ENCODE measurements at places on chromosomes 6 and 20. TPM values are rescaled to one million over a fixed set of nuclear protein-coding genes. Genes with fewer than 3 reads are reported as not detected.

- DNase-seq: no peak
- no peak overlapping the region for H3K27ac ChIP-seq
- no peak overlapping the region for H3K4me3 ChIP-seq
- no peaks in the 10 kb centered on the region for H3K36me3 ChIP-seq
- H3K27me3 ChIP-seq: no peaks in the 10 kb centered on the region
Observed at GRCh38 chr6:94859924-94860323, 717.4 kb upstream of the MANEA start.

PRDM1 gene
- total RNA-seq: 88.2 TPM

GJA10 gene
- total RNA-seq: not detected

PBOV1 gene
- not detected for total RNA-seq

TSPYL4 gene
- 19.3 TPM for total RNA-seq

DNA sequence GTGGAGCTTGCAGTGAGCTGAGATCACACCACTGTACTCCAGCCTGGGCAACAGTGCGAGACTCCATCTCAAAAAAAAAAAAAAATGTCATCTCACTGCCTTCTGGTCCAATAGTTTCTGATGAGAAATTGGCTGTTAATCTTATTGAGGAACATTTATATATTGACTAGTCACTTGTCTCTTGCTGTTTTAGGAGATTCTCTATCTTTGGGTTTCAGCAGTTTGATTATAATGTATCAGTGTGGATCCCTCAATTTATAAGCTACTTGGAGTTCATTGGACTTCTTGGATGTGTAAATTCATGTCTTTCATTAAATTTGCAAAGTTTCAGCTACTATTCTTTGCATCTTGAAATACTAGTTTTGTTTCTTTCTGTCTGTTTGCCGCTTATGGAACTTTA is 11.2 kb downstream of the ZGPAT start:
- H3K27me3 ChIP-seq: no peaks in the 10 kb centered on the region
- H3K4me3 ChIP-seq: no peak overlapping the region
- H3K27ac ChIP-seq: no peak overlapping the region
- DNase-seq: no peak
- H3K36me3 ChIP-seq: peaks cover 8% of the 10 kb centered on the region

- peaks cover 15% of the 10 kb centered on the region for H3K4me1 ChIP-seq
- no peak for DNase-seq
- H3K27me3 ChIP-seq: no peaks in the 10 kb centered on the region
Observed at GRCh38 chr20:25047766-25048165, 10.2 kb downstream of the ACSS1 start.

DNA sequence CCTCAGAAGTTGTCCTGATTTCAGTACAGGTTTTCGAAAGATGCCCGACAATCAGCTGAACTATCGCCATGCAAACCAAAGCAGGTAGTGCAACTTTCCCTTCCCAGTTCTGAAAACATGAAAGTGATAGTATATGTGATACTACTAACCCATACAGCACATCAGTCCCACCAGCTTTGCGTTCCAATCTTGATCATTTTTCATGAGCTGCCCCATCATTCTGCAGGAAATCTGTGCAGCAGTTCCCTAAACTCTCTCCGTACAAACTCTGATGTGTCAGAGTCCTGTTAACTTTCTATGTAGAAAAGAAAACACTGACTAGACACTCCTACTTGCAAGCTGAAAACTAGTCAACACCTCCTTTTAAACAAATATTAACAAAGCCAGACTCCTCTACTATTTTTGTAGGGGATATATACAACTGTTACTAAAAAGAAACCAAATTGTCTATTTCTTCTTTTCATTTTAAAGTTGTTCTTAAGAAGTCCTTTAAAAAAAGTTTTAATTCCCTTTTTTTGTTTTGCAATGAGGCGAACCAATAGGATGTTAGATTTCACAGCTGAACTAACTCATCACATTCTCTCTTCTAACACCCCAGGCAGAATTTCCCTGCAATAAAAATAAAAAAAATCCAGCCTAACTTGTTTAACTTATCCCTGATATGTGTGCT is 99.6 kb upstream of the DST start:
- no peaks in the 10 kb centered on the region for H3K4me1 ChIP-seq
- no peak for DNase-seq
- H3K27me3 ChIP-seq: no peaks in the 10 kb centered on the region

TMEM74B gene
- 0.18 TPM for total RNA-seq

- H3K27ac ChIP-seq: no peak overlapping the region
- H3K4me1 ChIP-seq: no peaks in the 10 kb centered on the region
- H3K4me3 ChIP-seq: no peak overlapping the region
Observed at GRCh38 chr6:139060332-139060731, 31.8 kb downstream of the ABRACL start.

DNA sequence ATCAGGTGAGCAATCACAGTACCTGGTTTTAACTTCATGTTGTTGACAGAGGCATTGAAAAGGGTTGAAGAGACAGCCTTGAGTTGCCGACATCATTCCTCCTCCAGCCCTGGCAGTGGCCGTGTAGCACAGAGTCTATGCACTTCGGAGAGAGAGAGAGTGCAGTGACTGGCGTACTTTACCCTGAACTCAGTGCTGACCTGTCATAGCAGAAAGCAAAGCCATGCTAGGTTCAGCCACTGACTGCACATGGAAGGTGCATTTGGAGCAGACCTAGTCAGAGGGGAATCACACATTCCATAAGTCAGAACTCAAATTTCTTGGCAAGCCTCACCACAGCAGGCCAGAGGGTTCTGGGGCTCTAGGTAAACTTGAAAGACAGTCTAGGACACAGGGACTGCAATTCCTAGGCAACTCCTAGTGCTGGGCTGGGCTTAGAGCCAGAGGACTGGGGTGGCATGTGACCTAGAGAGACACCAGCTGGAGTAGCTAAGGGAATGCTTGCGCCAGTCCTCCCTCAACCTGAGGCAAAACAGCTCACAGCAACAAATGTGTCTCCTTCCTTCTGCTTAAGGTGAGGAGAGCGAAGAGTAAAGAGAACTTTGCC is 69.1 kb downstream of the ELOVL4 start:
- no peaks in the 10 kb centered on the region for H3K36me3 ChIP-seq
- H3K27ac ChIP-seq: no peak overlapping the region
- H3K4me3 ChIP-seq: no peak overlapping the region
- no peak for DNase-seq
- H3K27me3 ChIP-seq: peaks cover 4% of the 10 kb centered on the region
